Hepatic stellate cell (primary cell): ENCODE measurements at places on chromosomes 5 and 9.

DNA sequence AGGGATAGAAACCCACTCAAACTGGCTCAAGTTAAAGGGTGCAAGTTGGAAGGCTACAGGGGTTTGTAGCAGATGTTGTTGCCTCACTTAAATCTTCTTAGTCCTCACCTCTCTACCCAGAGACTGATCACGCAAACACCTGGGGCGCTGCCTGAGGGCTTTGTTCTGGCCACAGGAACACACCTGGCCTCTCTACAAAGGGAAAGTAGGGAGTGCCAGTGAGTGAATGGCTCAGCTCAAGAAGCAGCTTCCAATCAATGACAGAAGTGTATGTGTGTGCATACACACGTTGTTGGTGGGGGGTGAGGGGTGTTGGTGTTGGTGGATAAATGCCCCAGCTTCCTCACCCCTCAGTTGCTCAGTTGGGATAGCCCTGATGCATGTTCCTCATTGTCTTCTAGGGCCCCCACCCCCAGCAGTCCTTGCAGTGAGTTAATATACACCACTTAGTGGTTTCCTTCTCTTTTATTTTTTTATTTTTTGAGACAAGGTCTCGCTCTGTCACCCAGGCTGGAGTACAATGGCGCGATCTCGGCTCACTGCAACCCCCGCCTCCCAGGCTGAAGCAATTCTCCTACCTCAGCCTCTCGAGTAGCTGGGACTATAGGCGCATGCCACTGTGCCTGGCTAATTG lies 30.6 kb upstream of the CTNNA1 start:
- DNase-seq, result no peak

DNA sequence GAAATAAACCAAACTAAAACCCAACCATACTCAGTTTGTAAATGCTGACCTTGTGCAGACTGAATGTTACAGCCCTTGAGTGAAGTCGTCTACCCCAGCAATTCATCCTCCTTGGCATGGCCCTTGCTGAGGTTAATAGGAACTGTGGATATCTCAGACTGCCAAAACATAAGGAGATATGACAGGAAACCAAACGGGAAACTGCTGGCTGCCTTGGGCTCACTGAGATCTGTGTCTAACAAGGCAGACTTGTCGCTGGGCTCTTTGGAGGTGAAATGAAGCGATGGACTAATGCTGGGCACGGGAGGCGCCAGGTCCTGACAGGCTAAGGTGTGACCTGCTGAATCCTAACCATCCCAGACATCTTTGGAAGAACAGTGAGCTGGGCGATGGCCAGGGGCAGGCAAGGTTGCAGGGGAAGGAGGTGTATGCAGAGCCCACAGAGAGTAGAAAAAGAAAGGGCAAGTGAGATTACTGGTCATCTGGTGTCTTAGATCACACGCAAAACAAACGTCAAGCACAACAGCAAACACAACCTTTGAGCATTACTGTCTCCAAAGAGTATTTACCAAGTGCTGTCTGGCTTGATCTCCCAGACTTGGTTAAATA lies 44.6 kb upstream of the ALDH1A1 start:
- no peak for DNase-seq

- DNase-seq, result no peak
Observed at GRCh38 chr5:14199902-14200301, 56.8 kb downstream of the TRIO start.

DNA sequence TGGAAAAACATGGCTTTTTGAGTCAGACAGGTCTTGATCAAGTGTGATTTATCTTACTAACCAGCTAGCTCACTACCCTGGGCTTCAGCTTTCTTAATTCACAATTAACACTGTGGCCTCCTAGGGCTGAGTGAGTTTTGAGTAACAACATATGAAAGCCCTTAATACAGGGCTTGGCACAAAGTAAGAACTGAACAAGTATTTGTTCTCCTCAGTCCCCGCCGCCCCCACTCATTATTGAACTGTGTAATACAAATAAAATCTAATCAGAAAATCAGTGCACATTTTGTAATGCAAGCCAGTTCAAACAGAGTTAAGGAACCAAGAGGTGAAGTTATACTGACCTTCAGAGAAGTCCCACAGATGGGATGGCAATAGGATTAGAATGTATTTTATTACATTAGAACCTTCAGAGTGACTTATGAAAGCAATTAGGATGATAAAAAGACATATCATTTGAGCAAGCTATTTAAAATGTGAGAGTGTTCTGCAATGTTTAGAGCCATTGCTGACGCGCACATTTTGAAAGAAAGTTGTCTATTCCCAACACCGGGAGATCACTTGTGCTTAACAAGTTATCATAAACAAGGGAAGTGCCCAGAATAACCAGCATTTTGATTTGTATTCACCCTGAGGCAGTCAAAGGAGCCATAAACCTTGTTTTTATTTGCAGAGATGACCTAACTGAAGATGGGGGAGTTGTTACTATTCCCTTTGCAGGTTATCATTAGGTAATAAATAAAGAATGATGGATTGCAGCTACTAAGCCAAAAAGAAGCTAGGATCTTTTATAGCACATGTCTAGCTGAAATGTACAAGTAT lies 19.4 kb downstream of the ADAMTS16 start:
- DNase-seq, result no peak
